CD8-positive, alpha-beta memory T cell (primary cell): ENCODE measurements at places on chromosomes 16 and 17.

- DNase-seq = no peak
These were observed 29.6 kb upstream of the MMD start for GRCh38 chr17:55451203-55451641.

- DNase-seq = no peak
These were observed 49.8 kb upstream of the ZCCHC14 start for GRCh38 chr16:87542531-87543102.

- DNase-seq = no peak
These were observed 18.4 kb upstream of the CLEC18B start for GRCh38 chr16:74439685-74440084.

DNA sequence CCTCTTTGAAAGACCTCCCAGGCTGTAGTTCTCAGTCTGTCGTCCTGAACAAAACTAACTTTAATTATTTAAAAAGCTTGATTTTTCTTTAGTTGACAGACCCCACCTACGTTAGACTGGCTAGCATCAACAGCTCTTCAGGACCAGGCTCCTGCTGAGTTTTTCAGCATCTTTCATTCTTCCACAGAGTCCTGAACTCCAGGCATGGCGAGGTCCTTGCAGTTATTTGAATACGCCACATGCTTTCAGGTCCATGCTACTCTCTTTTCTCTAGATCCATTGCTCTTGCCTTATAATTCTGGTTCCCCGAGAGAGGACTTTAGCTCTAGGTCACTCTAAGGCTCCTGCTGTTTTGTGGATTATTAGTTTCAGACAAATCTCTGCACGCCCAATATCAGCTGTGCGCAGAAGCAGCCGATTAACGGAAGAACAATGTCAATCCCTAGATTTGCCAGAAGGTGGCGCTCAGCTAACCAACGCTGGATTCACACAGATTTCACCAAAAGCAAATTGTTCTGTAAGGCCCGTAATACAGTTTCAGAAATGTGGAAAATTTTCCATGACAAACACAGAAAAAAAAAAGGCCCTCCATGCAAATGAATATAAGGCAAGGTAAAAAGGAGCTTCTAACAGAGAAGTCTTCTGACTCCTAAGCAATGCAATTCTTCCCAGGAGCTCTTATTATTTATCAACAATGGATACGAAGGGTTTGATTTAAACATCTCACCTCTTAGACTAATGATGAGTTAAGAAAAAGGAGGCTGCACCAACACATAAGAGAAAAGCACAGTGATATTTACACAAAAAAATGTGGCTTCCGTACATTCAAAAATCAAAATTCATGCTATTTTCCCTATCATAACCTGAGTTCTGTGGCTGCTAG, 33.5 kb upstream of the BCO1 start:
- no peak for DNase-seq

DNA sequence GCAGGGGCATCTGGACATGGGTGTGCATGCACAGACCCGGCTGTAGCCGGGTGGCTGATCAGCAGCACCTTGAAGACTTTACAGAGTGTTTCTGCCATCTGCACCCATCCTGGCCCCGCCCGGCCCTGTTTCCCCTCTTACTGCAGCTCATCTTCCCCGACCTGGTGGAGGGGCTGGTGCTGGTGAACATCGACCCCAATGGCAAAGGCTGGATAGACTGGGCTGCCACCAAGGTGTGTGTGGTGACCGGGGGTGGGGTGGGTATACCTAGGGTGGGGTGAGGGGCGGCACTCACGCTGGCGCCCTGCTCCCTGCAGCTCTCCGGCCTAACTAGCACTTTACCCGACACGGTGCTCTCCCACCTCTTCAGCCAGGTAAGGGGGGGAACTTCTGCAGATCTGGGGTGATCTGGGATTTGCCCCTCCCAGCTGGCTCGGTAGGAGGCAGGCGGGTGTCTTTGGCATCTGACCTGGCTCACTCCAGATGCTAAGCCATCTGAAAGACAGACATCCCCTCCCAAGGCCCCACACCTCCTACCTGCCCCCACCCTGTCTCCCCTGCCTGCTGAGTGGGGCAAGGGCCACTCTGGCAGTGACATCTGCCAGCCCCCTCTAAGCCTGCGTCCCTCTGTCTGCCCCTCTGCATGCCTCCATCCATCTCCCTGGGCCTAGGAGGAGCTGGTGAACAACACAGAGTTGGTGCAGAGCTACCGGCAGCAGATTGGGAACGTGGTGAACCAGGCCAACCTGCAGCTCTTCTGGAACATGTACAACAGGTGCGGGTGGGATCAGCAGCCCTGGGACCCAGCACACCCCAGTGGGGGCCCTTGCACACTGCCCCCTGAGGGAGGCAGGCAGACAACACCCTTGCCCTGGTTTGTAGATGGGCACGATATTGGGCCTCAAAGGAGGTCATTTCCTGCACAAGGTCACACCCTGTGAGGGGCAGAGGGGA, 6.6 kb downstream of the NDRG4 start:
- DNase-seq = no peak

- DNase-seq = peak; percentile 61
These were observed 4.9 kb downstream of the MAP3K14 start for GRCh38 chr17:45311760-45312476.

- no peak for DNase-seq
These were observed 35.2 kb downstream of the USP7 start for GRCh38 chr16:8928467-8928957.

DNA sequence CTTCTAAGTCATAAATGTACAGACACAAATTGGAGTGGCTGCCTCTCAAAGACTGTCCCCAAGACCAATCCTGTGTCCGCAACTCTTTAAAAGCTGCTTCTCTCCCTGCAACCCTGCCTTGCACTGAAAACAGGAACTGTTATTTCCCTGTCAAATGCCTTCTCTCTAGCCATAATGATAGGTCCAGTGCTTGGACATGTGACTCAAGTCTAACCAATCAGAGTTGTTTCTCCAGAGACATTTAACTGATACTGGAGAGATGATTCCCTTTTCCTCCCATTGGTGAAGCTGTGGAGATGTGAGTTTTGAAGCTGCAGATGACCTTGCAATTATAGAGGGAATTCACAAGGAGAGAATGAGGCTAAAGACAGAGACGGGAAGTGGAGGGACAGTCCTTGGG, 253.3 kb upstream of the CDH5 start:
- no peak for DNase-seq

DNA sequence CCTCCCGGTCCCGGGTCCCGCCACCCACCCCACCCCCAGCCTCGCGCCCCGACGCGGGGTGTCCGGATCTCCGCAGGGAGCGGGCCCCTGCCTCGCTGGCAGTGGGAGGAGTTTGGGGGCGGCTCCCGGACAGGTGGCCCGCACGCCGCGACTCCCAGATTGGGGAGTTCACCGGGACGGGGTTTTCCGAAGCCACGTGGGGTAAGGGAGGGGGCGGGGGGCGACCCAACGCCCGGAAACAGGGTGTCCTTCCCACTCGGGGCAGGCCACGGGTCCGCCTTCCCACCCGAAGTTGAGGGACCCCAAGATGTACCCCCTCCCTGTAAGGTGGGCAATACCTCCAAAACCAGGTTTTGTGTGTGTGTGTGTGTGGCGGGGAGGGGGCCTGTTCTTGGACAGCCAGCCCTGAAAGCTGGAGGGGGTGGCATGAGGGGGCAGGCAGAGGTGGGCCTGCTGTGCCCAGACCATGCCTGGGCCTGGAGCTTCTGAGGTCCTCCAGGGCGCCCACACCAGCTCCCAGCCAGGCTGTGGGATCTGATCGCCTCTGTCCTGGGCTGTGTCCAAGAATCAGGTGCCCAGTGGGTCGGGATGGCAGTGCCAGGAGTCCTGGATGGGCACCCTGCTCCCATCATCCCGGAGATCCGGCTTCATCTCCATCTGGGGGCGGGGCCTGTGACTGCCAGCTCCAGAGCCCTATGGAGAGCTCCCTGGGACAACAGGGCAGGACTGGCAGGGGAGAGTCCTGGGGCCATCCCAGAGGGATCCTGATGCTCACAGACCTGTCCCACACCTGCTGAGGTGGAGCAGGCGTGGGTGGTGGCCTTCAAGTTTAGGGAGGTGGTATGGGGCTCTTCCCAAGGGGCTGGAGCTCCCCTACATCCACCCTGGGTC, 767 bp downstream of the SYNGR2 start:
- DNase-seq = peak; percentile 44

DNA sequence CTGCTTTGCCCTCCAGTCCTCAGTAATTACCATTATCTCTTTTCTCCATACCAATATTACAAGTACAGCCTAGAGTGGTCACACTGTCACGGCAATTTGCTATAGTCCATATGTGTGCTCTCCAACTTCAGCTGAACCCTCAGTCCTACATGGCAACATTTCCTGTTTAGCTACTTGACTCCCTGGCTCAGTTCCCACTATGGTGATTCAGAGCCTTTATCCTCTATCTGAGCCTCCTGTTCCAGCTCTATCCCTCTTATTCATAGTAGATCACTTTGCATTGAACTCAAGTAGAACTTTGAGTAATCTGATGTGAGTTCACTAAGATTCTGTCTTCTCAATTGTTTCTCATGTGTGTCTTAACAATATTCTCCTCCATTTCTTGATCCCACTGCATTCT, 43.7 kb upstream of the GOSR1 start:
- no peak for DNase-seq

DNA sequence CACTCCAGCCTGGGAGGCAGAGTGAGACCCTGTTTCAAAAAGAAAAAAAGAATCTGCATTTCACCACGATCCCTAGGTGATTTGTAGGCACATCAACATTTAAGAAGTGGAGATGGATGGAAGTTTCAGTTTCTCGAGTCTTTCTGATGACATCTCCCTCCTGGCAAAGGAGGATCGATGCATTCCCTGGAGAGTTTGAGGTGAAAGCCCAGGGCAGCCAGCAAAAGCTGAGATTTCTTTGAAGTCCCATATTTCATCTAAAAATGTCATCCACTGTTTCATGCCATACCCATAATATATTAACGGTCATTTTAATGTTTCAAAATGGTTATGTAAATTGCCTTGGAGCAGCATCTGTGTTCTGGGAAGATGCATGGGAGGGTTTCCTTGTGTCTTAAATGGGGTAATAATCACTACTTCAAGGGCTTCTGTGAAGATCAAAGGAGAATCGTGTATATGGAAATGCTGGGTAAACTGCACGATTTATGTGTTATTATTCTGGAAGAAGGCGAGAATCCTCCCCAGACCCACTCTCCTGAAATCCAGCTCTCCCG, 63.4 kb downstream of the KATNIP start:
- no peak for DNase-seq

GRCh38 chr17:79205688-79206205, 131.1 kb downstream of the ENGASE start:
- no peak for DNase-seq

DNA sequence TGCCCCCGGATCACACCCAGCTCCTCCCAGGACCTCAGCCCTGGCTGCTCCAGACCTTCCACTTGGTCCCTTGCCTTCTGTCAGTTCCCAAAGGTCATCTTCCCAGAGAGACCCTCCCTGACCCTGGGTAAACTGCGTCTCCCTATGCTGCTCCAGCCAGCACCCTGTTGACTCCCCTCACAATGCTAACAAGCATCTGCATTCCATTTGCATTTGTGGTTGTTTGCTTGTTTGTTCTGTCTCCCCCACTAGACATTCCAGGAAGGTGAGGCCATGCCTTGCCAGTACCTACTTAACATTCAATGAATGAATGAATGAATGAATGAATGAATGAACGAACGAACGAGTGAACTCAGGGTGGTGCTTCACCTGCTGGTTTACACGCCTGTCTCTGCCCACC, 171.2 kb downstream of the WSCD1 start:
- DNase-seq = no peak

DNA sequence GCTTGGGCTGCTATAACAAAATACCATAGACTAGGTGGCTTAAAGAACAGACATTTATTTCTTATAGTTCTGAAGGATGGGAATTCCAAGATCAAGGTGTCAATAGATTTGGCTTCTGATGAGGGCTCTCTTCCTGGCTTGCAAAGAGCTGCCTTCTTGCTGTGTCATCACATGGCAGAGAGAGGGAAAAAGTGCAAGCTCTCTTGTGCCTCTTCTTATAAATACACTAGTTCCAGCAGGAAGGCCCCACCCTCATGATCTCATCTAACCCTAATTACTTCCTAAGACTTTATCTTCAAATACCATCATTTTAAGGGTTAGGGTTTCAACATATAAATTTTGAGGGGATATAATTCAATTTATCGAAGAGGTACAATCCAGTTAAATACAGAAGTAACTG, 30.6 kb downstream of the ABCA9 start:
- DNase-seq = no peak

DNA sequence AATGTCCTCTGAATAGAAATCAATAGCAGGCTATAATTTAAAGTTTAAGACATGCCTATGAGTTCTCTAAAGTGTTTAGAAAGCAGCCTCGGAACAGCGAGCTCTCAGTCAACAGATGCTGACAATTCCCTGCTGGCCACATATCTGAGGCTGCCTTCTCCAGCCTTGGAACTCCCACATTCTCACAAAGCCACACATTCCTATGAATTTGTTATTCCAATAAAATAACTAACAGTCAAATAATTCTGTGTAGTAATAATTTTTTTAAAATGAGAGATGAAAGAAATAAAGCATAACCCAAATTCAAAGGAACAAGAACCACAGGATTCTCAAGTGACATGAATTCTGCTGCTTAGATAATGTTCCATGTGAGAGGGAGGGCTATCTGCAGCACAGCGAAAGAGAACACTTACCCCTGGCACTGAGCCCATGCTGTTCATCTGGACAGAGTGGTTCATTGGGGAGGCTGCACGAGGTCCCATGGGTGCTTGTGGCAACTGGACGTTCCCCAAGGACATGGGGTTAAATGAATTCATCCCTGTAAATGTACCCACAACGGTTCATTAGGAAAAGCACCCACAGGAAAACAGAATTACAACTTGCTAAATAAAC, 56.9 kb upstream of the TRAP1 start:
- no peak for DNase-seq

GRCh38 chr17:207775-208174, 26.3 kb upstream of the DOC2B start:
- no peak for DNase-seq

GRCh38 chr17:32551186-32551955, 64.6 kb downstream of the CDK5R1 start:
- DNase-seq = no peak

- no peak for DNase-seq
These were observed 1.7 kb upstream of the NPIPB7 start for GRCh38 chr16:28473714-28474265.

DNA sequence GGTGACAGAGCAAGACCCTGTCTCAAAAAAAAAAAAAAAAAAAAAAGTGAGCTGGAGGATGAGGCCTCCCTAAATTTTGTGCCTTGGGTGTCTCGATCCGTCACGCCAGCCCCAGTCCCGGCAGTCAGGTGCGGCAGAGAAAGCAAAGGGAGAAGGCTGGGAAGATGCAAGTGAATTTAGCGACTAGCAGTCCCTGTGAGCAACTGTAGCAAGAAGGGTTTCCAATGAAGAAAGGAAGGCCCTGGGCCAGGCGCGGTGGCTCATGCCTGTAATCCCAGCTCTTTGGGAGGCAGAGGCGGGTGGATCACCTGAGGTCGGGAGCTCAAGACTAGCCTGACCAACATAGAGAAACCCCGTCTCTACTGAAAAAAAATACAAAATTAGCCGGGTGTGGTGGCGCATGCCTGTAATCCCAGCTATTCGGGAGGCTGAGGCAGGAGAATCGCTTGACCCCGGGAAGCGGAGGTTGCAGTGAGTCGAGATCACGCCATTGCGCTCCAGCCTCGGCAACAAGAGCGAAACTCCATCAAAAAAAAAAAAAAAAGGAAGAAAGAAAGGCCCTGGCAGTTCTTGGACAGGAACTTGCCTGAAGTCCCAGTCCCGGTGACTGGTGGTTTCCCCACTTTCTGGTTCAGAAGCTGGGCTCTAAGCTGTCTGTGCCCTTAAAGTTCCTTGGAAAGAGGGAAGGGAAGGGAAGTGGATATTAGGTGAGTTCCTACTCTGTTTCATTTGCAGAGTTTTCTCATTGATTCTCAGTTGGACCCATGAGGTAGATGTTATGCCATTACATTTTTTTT, 1.8 kb upstream of the QPRT start:
- no peak for DNase-seq
